ENCODE measurements at places on chromosomes 7 and 10.

GRCh38 chr7:158249692-158250091 lies 337.9 kb downstream of the PTPRN2 start:
- DNase-seq = no peak

GRCh38 chr10:123236126-123236525 lies 81.9 kb downstream of the BUB3 start:
- peak; percentile 33 for DNase-seq

- no peak for DNase-seq
Observed at GRCh38 chr7:8221567-8221966, 40.4 kb downstream of the ICA1 start.

DNA sequence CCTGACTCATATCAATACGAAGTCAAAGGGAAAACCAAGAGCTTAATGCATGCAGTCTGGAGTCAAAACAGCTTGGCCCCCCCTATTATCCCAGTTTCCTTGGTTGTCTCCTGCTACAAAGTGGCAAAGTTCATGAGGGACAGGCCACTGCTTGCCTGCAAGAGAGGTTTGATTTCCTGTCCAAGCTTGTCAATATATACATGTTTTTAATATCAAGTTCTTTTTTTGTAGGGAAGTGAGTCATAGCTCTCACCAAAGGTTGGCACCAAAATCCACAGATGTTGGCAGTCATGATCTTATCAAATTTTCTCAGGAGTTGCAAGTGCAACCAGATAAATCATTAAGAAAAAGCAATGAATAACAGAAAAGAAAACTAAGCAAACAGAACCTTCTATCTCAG lies 176.8 kb downstream of the COBL start:
- DNase-seq = no peak

GRCh38 chr7:158160199-158160598 lies 427.4 kb downstream of the PTPRN2 start:
- DNase-seq = no peak

DNA sequence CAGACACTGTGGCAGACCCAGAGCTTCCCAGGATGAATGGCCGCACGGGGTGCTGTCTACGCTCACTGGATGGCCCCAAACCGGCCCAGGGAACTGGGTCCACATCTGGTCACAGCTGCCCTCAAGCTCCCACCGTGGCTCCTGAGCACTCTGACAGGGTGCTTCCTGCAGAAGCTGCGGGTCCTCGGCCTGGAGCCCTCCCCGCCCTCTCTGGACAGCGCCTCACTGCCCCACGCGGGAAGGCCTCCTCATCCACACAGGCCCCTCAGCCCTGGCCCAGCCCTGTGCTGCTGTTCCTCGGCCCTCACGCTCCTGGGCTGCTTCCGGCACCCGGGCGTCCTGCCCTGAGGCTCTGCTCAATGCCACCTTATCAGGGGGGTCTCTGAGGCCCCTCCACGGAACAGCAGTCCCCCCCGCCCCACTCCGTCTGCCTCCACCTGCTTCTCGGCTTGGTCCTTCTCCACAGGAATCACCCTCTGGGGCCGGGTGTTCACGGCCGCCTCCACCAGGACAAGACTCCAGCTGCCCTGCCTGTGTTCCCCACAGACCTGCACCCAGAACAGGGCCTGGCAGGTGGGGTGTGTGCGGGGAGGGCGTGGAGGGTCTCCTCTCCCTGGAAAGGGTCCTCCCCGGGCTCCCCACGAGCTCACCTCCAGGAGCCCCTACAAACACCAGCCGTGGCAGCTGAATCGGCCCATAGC lies 75.4 kb upstream of the PDGFA start:
- no peak for DNase-seq

DNA sequence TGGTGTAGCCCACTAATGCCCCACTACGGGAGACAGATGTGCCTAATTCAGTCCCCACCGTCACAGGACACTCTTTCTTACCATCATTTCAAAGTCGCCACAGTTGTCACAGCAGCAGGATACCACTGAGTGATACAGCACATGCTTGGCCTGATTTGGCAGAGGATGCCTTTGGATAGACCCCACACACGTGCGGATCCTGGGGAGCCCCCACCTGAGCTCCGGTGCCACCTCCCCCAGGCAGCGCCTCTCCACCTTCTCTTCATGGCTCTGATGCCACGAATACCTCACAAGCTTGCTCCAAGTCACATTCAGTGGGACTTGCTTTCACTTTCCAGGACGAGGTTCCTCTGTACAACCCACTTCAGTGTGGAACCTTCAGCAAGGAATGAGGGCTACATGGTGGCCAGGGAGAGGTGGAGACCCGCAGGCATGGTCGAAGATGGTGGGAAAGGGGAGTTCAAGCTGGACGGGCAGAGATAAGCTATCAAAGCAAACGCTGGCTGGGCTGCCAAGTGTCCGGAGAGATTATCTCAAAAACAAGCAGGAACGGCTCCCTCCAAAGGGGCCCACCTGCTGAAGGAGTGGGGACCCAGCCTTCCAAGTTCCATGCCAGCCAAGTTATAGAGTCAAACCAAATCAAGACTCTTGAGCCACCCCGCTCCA lies 107.4 kb downstream of the ZRANB1 start:
- no peak for DNase-seq

GRCh38 chr10:106920538-106920937 lies 244.0 kb downstream of the SORCS1 start:
- DNase-seq = no peak

- DNase-seq = peak; percentile 48
Observed at GRCh38 chr10:73433538-73433867, at the start of gene MSS51. TSS of gene MSS51 (minus strand) at chr10:73433561. CDS start at chr10:73428284, 5,277 bp downstream.

GRCh38 chr10:68053553-68053952 lies 21.5 kb downstream of the HERC4 start:
- DNase-seq = no peak

- no peak for DNase-seq
Observed at GRCh38 chr7:2528481-2529095, 9.0 kb downstream of the LFNG start.

- DNase-seq = peak; percentile 19
Observed at GRCh38 chr7:77244222-77244934, 44.8 kb upstream of the FGL2 start.

GRCh38 chr10:100333661-100334440 lies 3.8 kb upstream of the PKD2L1 start:
- no peak for DNase-seq

DNA sequence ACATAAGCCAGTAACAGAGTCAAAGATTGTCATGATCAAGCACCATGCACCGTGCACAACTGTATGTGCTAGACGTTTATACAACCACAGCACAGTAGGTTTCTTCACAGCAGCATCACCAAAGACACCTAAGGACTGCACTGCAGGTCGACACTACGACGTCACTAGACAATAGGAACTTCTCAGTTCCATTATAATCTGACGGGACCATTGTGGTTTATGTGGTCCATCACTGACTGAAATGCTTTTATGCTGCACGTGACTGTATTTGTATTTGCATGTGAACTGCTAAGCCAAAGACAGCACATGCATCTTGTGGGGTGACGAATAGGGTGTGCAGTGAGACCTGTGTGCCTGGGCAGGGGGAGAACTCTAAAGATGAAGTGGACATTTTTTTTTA lies 164.9 kb downstream of the PARD3 start:
- DNase-seq = no peak

GRCh38 chr10:17536221-17536620 lies 81.0 kb downstream of the HACD1 start:
- no peak for DNase-seq

- DNase-seq = no peak
Observed at GRCh38 chr10:43173120-43173519, 34.9 kb downstream of the CSGALNACT2 start.

DNA sequence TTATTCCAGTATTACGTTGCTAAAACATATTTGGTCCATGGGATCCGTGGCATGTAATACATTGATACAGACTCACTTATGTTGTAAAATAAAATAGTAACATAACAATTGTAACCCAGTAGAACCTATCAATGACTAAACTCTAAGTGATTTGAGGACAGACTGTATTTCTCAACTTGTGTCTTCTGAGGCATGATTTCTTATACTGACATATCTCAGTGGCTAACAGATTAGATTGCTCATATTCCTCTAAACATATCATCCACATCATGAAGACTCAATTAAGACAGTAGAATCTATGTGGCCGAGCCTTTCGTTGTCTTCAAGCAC lies 72.3 kb downstream of the CREB5 start:
- DNase-seq = no peak

- DNase-seq = no peak
Observed at GRCh38 chr7:116166156-116166555, 44.2 kb upstream of the TES start.

DNA sequence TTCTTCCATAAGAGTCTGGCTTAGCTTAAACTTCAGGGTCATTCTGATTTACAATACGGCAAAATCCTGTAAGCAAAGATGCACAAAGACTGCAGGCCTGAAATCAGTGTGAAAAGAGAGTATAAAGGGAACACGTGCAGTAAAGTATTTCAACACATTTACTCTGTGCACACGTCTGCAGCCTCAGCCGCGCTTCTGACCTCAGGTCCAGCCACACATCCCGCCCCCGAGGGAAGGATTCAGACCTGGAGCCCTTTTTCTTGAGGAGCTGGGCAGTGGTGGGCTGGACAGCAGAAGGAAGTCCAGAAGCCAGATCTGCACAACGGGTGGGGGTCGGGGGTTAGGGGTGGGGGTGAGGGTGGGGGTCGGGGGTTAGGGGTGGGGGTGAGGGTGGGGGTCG lies 58.9 kb upstream of the FAM20C start:
- no peak for DNase-seq

GRCh38 chr7:146355216-146355615 lies 238.6 kb downstream of the CNTNAP2 start:
- DNase-seq = no peak

GRCh38 chr10:120145107-120145506 lies 252.6 kb downstream of the SEC23IP start:
- DNase-seq = no peak

DNA sequence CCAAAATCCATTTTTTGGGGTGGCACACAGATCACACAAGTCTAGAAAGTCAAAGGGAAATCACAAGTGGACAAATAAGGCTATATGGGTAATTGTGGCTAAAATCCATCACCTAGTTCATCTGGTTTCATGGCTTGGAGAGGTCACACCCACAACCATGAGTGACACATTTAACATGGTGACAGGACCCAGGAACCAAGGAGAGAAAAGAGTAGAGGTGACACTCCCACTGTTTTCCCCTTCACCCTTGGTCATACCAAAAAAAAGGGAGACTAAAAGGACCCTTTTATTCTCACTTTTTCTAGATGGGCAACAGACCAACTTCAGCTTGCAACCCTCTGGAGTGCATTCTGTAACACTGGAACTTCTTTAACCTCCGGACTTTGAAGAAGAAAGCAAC lies 46.2 kb upstream of the ZNF107 start:
- DNase-seq = peak; percentile 44
